Islet precursor cell (in vitro differentiated cells): ENCODE measurements at places on chromosomes 12 and 14.

- no peak for DNase-seq
Observed at GRCh38 chr12:72792889-72793288, 520.7 kb downstream of the TRHDE start.

DNA sequence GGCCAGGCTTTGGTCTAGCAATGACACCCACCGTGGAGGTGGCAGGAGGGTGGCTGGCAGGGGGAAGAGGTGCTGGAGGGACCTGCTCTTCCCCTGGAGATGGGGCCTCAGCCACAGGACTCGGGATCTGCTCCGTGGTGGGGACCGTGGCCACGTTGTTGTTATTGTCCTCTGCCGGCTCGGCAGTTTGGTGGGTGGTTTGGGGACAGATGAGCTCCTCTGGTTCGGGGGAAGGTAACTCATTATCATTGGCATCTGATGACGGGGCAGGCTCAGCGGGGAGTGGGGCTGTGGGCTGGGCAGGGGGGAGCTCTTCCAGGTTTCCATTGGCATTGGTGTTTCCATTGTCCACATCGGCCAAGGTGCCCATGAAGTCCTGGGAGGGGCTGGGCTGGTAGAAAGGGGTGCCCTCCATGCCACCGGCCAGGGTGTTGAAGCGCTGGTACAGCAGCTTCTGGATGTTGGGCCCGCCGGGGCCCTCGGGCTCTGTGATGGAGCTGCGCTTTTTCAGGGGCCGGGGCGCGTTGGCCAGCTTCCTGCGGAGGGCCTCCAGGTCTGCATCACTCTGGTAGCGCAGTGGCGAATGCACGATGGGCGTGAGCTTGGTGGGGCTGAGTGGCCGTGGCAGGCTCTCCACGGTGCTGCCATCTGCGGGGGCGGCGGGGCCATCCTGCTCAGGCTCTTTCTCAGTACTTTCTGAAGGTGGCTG is 24.3 kb downstream of the ZFYVE21 start:
- peak; percentile 39 for DNase-seq

- DNase-seq, result no peak
Observed at GRCh38 chr12:111715279-111715678, 29.4 kb downstream of the ACAD10 start.

DNA sequence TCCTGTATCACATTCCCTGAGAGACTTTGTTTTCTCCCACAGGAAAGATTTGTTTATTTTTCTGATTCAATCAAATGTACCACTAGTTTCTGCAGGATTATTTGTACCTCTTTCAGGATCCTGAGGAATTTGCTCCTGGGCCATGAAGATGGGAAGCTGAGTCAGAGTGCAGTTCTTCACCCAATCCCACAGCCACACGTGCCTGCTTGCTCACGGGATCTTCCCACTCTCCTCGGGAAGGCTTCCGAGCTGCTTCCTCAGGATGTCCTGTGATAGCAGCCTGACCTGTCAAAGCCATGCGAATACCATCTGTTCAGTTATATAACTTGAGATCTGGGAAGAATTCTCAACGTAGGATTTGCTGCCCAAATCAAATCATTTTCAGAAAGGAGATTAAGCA is 41.8 kb upstream of the HIF1A start:
- peak; percentile 68 for DNase-seq

DNA sequence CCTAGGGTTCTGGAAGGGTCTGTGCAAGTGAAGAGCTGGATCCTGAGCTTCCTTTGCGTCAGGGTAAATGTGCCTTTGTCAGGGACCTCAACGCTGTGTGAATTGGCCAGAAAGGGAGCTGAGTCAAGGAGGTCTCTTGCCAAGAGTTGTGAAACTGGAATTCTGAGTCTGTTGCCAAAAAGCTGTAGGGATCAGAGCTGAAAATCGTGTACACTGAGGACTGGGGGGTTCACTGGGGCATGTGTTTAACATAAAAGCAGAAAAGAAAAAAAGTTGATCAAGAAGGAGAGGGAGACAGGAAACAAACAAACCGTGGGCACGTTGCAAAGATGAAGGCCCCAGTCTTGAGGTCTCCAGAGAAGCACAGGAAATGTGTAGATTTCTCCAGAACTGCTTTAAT is 1081.5 kb downstream of the VRK1 start:
- DNase-seq, result no peak

DNA sequence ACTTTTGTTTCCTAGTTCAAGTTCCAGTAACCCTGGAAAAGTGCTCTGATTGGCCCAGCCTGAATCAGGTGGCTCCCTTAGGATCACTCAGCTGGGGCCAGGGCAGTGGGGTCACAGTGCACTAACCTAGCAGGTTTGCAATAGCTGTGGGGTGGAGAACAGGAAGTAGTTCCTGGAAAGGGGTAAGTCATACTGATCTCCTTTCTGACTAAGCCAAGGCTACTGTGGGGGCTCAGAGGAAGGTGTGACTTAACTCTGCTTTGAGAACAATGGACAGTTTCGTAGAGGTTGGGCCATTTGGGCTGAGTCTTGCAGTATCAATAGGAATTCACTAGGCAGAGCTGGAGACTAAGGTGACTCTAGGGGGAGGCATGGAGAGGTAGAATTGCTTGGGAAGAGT is 89.4 kb downstream of the KIF26A start:
- DNase-seq, result no peak

- no peak for DNase-seq
Observed at GRCh38 chr12:48776956-48777355, 11.9 kb downstream of the ADCY6 start.

DNA sequence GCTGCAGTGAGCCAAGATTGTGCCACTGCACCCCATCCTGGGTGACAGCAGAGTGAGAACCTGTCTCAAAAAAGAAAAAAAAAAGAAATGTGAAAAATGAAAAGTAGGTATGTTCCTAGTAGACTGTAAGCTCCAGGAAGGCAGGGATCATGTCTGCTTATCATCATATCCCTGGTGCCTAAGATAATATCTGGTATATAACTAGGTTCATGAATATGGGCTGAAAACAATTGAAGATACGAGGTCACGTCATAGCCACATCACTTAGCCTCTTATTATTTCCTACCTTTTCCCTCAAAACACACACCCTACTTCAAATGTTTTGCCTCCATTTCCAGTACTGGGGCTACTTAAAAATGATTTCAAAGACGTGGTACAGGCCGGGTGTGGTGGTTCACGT is 3.0 kb downstream of the POU6F1 start:
- no peak for DNase-seq

GRCh38 chr12:68176257-68176656 is 16.7 kb upstream of the IFNG start:
- no peak for DNase-seq

GRCh38 chr12:80166751-80167150 is 67.4 kb downstream of the OTOGL start:
- DNase-seq, result no peak

DNA sequence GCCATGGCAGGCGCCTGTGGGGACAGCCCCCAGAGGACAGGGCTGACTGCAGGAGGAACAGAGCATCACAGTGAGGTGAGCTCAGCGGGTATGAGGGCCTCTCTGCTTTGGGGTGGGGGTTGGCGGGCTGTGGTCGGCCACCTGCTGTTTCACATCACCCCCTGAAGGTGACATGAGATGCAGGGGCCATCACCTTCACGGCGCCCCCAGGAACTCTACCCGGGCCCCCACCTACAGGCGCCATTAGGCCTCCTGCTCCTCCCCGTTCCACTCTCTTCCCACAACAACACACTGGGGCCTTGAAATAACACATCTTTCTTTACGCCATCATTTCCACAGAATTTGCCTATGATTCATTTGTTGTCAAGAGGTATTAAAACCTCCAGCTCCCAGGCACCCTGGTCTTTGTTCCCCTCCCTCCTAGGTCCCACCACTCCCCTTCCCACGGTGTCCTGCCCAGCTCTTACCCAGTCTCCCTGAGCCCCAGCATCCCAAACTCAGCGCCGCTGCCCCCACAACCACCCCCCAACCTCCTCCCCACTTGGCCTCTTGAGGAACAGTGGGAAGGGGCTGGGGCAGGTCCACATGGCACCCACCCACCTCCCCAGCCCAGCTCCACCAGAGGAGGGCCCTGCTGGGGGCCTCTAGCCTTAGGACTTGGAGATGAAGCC is 12.7 kb upstream of the HDAC7 start:
- no peak for DNase-seq

DNA sequence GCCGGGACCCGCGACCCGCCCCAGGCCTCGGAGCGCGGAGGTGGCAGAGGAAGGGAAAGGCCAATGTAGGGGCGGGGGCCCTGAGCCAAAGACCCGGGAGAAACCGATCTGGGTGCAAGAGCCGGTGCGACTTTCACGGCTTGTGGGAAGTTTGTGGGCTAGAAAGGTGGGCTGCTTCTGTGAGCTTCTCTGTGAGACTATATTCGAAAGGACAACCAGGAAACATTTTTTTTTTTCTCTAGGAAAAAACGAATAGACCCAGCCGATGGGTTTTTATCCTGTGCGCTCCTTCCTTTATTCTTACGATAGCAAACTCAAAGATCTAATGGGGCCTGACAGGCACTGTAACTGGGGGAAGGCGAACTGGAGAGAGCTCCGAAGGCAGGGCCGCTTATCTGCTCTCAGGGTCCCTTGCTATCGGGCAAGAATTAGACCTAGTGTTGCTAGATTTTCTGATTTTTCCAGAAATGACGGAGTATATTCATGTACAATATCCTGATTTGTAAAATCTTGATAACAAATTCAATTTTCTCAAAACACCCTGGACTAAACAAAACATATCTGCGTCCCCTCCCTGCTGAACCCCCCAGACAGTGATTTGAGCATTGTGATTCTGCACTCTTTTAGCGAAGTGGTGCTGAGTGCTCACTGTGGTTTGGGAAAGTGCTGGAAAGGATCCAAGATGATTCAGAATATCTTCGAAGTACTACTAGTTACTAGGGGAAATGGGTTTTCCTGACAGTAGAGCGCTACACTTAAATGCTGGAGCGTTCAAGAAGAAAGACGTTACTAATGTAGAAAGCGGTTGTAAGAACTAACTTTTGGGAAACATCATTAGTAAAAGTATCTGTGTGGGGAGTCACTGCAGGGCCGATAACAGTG is 563 bp upstream of the STXBP6 start:
- DNase-seq, result no peak

DNA sequence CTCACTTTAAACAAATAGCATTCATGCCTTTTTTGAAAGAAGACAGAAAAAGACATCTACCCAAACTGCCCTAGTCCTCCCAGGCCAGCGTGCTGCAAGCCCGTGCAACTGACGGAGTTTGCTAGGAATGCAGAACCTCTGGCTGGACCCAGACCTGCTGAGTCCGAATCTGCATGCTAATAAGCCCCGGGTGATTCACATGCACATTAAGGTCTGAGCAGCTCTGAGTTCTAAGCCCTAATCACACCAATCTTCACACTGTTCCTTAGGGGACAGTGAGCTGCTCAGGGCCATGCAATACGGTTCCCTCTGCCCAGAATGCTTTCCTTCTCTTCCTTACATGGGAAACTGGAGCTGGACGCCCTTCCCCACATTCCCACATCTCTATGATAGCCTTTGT is 25.2 kb downstream of the HAL start:
- peak; percentile 96 for DNase-seq

DNA sequence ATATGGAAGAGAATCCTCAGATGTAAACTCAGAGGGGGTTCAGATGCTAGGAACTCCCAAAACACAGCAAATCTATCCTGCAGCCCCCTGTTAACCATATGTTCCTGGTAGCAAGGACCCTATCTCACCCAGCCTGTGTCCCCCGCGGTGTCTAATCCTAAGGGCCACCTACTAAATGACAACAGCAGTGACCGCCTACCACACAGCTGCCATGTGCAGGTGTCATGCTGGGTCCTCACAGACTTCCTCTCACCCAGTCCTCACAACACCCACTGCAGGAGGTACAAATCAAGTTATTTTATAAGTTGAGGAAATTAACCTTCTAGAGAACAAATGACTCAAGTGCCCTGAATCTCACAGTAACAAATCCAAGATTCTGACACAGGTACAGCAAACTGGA is 73.9 kb downstream of the ITPK1 start:
- no peak for DNase-seq

- DNase-seq, result no peak
Observed at GRCh38 chr12:66571361-66571915, 107.4 kb downstream of the GRIP1 start.

- DNase-seq, result no peak
Observed at GRCh38 chr12:24643120-24644119, 305.5 kb downstream of the BCAT1 start.

DNA sequence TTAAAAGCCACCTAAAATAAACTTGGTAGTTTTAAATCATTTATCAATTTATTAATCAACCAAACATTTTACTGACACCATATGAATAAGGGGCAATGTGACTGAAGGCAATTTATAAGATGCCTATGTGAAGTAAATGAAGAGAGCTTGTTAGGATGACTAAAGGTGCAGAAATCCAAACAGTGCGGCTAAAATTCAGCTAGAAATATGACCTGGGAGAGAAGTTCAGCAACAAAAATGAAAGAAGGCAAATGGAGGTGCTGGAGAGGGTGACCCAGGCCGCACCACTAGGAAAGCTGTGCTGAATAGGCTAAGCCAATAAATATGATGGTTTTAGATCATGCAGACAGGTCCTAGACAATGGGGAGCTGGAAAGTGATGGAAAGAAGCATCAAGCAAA is 403.7 kb downstream of the BTG1 start:
- no peak for DNase-seq

GRCh38 chr14:20970983-20971704 is 15.9 kb downstream of the RNASE2 start:
- peak; percentile 96 for DNase-seq

GRCh38 chr12:53097207-53097563 is 282 bp upstream of the IGFBP6 start:
- DNase-seq, result no peak

GRCh38 chr12:106233011-106233410 is 14.8 kb downstream of the CKAP4 start:
- peak; percentile 49 for DNase-seq

- DNase-seq, result no peak
Observed at GRCh38 chr14:22251090-22251489, 337.9 kb downstream of the DAD1 start.

DNA sequence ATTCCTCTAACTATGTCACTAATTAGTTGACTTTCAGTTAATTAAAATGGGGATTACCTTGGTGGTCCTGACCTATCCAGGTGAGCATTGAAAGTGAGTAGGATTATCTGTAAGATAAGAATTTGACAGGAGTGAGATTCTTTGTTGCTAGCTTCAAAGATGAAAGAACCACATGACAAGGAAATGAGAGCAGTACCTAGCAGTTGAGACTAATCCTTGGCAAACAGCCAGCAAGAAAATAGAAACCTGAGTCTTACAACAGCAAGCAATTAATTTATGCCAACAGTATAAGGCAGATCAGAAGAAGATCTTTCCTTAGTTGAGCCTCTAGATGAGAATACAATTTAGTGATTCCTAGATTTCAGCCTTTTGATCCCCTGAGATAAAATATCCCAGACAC is 1058.4 kb downstream of the LRFN5 start:
- DNase-seq, result no peak

- peak; percentile 12 for DNase-seq
Observed at GRCh38 chr12:94689002-94689645, 38.8 kb upstream of the TMCC3 start.

DNA sequence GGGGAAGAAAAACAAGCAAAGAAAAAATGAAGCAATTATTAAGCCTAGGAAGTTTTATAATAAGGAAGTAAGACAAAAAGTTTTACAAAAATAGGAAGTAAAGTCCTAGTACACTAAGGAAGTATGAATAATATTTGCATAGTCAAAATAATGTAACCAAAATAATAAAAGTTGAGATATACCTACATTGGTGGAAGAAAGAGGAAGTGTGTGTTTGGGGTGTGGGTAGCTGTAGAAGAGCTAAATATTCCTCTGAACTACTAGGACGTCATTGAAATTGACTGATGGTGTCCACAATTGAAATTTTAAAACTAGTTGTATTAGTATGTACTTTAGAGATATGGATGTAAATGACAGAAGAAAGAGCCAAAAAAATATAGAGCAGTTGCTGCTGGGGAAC is 228.4 kb upstream of the OTX2 start:
- DNase-seq, result no peak
